Stimulated activated CD4-positive, alpha-beta T cell treated with anti-CD3 and anti-CD28 coated beads, TNF-alpha, amount 100 ng/mL, for 4 hours (primary cell): ENCODE measurements at places on chromosomes 2 and 18.

- DNase-seq = peak; percentile 6
These were observed 550.7 kb downstream of the RNF144A start for GRCh38 chr2:7467782-7468447.

- no peak for DNase-seq
These were observed 25.5 kb downstream of the PIAS2 start for GRCh38 chr18:46891742-46892214.

DNA sequence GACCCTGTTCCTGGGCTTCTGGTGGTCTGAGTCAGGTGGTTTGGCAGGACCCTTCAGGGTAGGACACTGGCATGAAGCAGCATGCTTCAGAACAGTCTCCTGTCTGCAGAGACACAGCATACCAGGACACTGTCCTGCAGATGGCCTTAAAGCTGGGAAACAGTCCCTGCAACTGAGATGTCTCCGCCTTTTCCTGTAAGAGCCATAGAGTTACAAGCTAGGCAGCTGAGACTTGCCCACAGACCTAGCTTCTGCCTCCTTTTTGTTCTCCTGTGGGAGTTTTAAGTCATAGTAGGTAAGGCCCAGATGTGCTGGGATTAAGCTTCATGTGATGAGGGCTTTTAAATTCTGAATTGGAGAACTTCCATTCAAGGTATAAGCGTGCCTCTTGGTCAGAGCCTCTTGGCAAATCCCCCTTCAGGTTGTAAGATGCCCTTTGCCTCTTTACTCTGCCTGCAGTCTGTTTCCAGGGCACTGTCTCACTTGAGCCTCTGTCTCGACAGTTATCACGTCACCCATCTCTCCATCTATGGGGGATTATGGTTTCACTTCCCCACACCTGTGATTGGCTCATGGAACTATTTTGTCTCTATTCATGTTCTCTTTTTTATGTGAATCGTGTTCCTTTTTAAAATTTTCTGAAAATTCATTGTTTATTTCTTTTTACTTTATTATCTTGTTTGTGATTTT is 51.8 kb downstream of the COA5 start:
- DNase-seq = no peak

DNA sequence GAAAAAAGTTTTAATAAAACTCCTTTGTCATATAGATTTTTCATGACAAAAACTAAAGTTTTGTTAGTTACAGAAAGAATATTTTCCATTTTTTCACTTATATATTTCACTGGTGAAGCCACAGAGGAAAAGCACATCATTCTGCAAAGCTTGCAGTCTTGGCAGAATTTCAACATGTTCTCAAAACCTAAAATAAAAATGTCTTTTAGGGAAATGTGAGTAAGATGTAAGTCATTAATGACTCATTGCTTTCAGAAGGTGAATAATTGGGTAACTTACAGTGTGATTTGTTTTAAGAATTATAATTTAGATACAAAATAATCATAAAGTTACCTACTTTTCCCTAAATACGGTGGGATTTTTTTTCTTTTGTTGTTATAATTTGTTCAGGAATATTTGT is 43.4 kb upstream of the TNFRSF11A start:
- DNase-seq = no peak

GRCh38 chr18:74444104-74444503 is 13.0 kb downstream of the DIPK1C start:
- no peak for DNase-seq

DNA sequence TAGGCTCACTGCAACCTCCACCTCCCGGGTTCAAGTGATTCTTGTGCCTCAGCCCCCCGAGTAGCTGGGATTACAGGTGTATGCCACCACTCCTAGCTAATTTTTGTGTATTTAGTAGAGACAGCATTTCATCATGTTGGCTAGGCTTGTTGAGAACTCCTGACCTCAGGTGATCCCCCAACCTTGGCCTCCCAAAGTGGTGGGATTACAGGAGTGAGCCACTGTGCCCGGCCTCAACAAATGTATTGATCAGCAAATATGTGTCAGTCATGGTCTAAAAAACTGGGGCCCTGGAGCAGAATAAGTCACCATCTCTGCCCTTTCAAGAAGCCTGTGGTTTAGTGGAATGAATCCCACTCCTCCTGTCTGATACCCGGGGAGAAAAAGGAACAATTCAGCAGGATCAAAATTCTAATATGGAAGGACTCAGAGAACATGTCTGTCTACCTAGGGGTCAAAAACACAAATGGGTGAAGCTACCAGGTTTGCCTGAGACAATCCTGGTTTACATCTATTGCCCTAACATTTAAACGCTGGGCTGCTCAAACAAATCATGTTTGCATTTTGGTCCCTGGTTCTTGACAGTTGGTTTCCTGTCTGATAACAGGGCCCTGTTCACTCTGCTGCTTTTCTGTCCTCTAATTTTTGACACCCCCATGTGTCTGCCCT is 21.6 kb downstream of the GCKR start:
- DNase-seq = no peak

DNA sequence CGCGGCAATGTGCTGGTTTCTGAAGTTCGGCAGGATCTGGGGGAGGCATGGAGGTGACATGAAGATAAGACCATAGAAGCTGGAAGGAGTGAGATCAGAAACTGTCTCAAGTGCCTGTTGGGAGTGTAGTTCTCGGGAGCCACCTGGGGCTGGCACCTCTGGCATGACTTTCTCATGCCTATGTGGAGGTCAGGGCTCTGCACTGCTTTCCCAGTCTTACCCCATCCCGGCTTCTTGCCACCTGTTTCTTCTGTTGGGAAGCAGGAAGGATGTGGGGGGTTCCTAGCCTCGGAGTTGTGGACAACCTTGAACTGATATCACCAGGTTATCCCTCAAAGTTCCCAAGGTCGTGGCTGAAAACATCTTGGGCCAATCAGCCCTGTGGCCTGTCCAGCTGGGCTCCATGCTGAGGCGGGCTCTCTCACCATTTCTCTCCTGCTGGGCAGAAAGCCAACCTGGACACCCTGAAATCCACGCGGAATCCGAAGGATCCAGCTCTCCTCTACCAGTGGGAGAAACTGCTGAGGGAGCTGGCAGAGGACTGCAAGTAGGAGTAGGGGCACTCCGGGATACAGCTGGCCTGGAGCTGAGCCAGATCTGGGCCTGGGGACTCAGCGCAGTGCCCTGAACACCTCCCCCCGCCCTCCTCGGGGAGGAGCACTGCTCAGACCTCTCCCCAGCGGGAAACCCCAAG is 42.5 kb downstream of the FER1L5 start:
- DNase-seq = no peak

- DNase-seq = no peak
These were observed 1113.3 kb downstream of the TSN start for GRCh38 chr2:122868646-122869275.

DNA sequence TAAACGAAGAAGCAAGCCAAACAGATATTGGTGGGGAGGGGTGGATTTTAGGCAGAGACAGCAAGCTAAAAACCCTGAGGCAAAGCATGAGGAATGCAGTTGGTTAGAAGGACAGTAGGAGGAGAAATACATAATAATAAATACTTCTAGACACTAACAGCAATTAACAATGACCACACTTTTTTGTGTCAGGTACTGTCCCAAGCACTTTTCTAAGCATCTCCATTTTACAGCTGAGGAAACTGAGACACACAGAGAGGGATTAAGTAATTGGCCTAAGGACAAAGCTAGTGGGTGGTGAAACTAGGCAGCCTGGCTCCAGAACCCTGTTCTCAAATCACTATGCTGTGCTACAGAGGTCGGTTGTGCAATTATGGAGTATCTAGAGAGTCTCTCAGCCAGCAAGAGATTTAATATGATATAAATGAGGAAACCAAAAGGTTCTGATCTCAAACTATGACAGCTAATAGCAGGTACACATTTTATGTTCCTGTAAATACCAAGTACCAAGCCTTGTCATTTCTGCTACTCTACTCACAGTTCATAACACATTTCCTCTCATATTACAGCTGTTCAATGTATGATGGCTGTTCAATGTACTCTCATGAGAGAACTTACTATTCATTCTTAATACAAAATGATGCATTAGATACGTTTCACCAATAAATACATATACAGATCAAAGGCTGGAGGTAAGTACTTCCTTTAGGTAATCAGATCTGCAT is 5.3 kb downstream of the MAP4K3 start:
- no peak for DNase-seq
